Activated naive CD8-positive, alpha-beta T cell treated with anti-CD3 and anti-CD28 coated beads for 36 hours (primary cell): ENCODE measurements at places on chromosomes 5 and 9. TPM values are rescaled to one million over a fixed set of nuclear protein-coding genes. Genes with fewer than 3 reads are reported as not detected.

DNA sequence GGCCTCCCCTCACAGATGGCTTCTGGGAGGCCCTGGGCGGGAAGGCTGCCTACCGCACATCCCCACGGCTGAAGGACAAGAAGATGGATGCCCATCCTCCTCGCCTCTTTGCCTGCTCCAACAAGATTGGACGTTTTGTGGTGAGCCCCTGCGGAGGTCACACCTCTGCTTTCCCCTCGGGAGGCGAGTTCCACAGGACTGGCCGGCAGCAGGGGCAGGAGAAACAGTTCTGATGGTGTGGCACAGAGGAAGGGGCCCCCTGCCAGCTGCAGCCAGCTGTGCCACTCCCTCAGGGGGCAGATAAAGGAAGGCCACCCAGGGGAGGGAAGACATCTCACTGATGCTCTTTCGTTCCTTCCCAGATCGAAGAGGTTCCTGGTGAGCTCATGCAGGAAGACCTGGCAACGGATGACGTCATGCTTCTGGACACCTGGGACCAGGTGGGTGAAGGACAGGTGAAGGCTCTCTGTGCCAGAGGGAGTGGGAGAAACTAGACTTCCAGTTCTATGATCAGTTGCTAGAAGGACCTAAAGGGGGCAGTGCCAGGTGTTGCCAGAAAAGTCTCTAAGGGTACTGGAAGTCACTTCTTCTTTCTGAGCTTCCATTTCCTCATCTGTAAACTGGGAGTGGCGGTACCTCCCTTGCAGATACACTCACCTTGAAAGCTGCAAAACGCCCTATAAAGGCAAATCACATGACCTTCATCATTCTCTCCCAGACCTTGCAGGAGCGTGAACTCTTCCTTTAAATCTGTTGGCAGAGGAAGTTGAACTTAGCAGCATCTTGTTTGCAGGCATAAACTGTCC, 41.0 kb downstream of the STOM start:
- no peaks in the 10 kb centered on the region for H3K27me3 ChIP-seq
- H3K36me3 ChIP-seq = peaks cover 2% of the 10 kb centered on the region
- no peak overlapping the region for H3K4me3 ChIP-seq
- H3K27ac ChIP-seq = no peak overlapping the region
- H3K4me1 ChIP-seq = no peaks in the 10 kb centered on the region
- DNase-seq = no peak

GRCh38 chr5:72845889-72846288, 29.4 kb downstream of the TNPO1 start:
- H3K27me3 ChIP-seq = peaks cover 3% of the 10 kb centered on the region
- no peak overlapping the region for H3K27ac ChIP-seq
- peaks cover 29% of the 10 kb centered on the region for H3K4me1 ChIP-seq
- H3K36me3 ChIP-seq = peaks cover 16% of the 10 kb centered on the region
- H3K4me3 ChIP-seq = no peak overlapping the region
- no peak for DNase-seq

- H3K4me1 ChIP-seq = peaks cover 24% of the 10 kb centered on the region
- peak overlapping the region; percentile 67 for H3K4me3 ChIP-seq
- H3K36me3 ChIP-seq = no peaks in the 10 kb centered on the region
- no peak overlapping the region for H3K27ac ChIP-seq
- no peak for DNase-seq
These were observed 1.1 kb downstream of the CRAT start for GRCh38 chr9:129109537-129109903.

GRCh38 chr5:98768960-98769209, 4.6 kb upstream of the RGMB start:
- H3K27me3 ChIP-seq = peaks cover 42% of the 10 kb centered on the region
- H3K27ac ChIP-seq = no peak overlapping the region

GRCh38 chr9:95055334-95055850, 262.1 kb downstream of the FANCC start:
- H3K27me3 ChIP-seq = peaks cover 12% of the 10 kb centered on the region
- H3K4me3 ChIP-seq = no peak overlapping the region
- peaks cover 2% of the 10 kb centered on the region for H3K36me3 ChIP-seq
- H3K27ac ChIP-seq = no peak overlapping the region
- DNase-seq = no peak

GRCh38 chr5:14718778-14719177, 54.3 kb downstream of the OTULIN start:
- H3K27ac ChIP-seq = no peak overlapping the region
- peaks cover 14% of the 10 kb centered on the region for H3K4me1 ChIP-seq
- no peak overlapping the region for H3K4me3 ChIP-seq
- peaks cover 26% of the 10 kb centered on the region for H3K36me3 ChIP-seq

DNA sequence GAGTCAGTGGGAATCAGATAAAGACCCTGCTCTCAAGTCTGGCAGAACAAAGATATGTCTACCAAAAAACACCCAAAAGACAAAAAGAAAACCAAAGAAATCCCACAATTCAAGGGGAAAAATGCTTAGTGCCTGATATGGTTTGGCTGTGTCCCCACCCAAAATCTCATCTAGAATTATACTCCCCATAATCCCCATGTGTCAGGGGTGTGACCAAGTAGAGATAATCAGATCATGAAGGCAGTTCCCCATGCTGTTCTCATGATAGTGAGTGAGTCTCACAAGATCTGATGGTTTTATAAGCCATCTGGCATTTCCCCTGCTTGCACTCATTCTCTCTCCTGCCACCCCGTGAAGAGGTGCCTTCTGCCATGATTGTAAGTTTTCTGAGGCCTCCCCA, 13.4 kb downstream of the FBXO10 start:
- no peak overlapping the region for H3K4me3 ChIP-seq
- DNase-seq = no peak
- no peaks in the 10 kb centered on the region for H3K4me1 ChIP-seq
- H3K27me3 ChIP-seq = no peaks in the 10 kb centered on the region
- no peak overlapping the region for H3K27ac ChIP-seq

Gene RMRP
- 8,498 TPM for total RNA-seq

GRCh38 chr5:143679777-143680176, 132.2 kb upstream of the HMHB1 start:
- no peaks in the 10 kb centered on the region for H3K27me3 ChIP-seq
- H3K4me3 ChIP-seq = no peak overlapping the region
- H3K27ac ChIP-seq = no peak overlapping the region
- no peaks in the 10 kb centered on the region for H3K36me3 ChIP-seq

- peaks cover 20% of the 10 kb centered on the region for H3K36me3 ChIP-seq
- peaks cover 50% of the 10 kb centered on the region for H3K4me1 ChIP-seq
- no peaks in the 10 kb centered on the region for H3K27me3 ChIP-seq
- H3K4me3 ChIP-seq = peak overlapping the region; percentile 66
- H3K27ac ChIP-seq = peak overlapping the region; percentile 81
These were observed 44.3 kb downstream of the ERBIN start for GRCh38 chr5:65970481-65971367.
